Muscle of back (tissue), 13 donors: ENCODE measurements at places on chromosomes 6 and 20.

GRCh38 chr6:9140951-9141460, 705.7 kb upstream of the SLC35B3 start:
- no peak for DNase-seq

GRCh38 chr6:123062670-123063069, 66.6 kb downstream of the CLVS2 start:
- no peak for DNase-seq

GRCh38 chr6:136541395-136541794, 8.8 kb downstream of the MAP7 start:
- no peak for DNase-seq

DNA sequence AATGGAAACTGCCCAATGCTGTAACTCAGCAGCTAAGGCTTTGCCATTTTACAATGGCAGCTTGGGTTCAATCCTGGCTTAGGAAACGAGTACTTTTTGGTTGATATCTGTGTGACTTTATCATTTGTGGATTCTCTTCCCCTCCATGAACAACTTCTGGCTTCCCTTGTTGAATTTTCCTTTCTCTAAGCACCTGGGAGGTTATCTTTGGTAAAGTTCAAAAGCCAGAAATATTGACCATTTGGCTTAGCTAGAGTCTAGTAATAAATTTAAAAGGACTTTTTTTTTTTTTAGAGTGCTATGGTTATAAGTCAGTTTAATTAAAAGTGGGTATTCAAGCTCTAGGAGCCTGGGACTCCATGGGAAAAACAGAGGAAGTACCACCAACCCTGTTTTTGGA, 31.7 kb upstream of the TPD52L1 start:
- DNase-seq, result no peak

GRCh38 chr6:47079638-47080037, 37.5 kb upstream of the ADGRF1 start:
- DNase-seq, result no peak
